ENCODE measurements at places on chromosomes 6 and 20.

DNA sequence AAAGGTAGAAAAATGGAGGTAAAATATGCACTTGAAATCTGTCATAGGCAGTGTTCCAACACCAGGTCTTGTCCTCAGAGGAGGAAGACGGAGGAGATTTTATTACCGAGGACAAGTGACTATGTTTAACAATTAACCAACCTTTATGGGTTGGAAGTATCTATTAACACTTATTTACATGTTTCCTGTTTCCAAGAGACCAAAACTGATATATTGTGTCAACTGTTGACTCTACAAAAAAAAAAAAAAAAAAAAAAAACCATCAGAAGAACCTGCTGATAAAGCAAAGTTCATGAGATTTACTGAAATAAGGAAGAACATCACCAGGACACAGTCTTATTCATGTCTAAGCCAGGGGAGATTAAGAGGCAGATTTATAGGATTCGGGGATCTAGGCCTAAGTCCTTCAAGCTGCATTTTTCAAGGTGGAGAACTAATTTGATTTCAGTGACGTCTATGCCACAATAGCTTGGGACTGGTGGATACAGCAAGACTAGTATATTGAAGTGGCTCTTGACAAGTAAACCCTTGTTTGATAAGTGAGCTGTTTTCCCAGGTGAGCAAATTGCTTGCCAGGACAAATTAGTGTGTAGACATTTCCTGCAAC, 126.6 kb upstream of the NAA20 start:
- no peak for DNase-seq

- DNase-seq: no peak
Observed at GRCh38 chr6:21371676-21372171, 221.8 kb upstream of the SOX4 start.

GRCh38 chr20:31573555-31574321, 31.4 kb upstream of the ID1 start:
- no peak for DNase-seq

DNA sequence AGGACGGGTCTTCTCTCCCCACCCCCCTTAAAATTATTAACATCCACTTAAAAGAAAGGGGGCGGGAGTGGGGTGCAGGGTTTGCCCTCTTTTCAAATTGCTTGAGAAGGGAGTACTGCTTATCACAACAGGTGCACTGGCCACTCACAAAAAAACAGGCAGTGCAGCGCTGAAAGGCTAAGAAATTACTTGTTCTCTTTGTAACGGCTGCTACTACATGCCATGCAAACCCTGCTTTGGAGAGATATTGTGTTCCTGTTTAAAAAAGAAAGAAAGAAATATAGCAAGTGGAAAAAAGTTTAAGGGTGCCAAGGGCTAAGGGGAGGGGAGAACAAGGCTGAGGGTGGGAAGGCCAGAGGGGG, 312.7 kb upstream of the JARID2 start:
- DNase-seq: no peak

DNA sequence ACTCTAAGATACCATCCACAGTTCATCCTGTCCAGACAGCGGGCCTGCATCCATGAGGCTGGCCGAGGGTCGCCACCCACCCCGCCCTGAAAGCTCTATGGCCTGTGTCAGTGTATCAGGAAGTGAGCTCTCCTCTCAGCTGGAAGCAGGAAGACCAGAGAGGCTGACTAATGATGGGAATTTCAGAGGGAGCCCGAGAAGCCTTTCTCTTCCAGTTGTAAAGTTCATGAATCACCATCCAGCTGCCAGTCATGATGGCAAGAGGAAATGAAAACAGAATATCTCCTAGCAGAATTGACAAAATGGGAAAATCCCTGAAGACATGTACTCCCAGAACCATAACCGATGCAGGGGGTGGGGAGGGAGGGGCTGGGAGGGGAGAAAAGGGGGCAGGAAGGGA, 109.6 kb upstream of the RPS6KA2 start:
- no peak for DNase-seq

DNA sequence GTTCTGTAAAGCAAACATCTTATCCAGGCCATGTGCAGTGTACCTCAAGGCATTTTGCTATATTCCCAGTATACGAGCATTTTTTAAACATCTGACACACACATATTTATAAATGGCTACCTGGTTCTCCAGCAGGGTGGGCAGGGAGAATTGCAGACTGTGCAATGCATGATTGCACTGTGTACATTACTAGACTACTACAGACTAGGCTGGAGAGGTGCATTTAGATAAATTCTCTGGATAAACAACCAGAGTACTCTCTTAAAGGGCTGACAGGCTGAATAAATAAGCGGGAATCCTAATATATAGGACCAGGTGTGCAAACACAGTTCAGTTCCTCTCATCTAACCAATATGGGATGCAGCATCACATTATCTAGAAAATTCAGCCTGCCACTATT, 428.3 kb upstream of the ARID1B start:
- no peak for DNase-seq

DNA sequence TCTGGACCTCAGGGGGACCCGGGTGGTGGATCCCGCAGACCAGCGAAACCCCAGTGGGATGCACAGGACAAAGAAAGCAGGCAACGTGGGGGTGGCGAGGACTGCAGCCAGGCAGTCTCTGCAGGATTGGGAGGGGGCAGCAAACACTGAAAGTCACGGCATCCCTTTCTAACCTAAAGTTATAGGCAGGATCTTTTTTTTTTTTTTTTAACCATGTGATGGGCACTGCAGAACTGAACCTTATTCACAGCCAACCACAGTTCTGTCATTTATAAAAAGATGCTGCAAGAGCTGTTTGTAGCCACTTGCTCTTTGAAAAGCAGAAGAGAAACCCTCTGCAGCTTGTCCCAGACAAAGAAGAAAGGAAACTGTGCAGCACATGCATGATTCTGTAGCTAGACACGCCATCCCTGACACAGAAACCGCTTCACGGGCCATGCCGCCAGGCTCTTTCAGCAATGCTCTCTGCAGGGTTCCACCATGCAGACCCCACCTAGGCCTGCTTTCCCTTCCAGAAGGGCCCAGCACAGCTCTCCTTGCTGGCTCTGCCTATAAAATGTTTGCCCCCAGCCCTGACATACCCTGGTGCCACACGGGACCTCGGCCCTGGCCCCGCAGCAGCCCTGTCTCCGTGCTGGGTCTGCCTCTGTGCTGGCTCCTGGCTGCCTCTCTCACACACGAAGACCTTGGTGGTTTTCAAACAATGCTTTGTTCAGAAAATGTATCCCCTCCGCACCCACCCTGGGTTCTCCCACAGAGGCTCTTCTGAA, 70.8 kb downstream of the PYGB start:
- DNase-seq: no peak

DNA sequence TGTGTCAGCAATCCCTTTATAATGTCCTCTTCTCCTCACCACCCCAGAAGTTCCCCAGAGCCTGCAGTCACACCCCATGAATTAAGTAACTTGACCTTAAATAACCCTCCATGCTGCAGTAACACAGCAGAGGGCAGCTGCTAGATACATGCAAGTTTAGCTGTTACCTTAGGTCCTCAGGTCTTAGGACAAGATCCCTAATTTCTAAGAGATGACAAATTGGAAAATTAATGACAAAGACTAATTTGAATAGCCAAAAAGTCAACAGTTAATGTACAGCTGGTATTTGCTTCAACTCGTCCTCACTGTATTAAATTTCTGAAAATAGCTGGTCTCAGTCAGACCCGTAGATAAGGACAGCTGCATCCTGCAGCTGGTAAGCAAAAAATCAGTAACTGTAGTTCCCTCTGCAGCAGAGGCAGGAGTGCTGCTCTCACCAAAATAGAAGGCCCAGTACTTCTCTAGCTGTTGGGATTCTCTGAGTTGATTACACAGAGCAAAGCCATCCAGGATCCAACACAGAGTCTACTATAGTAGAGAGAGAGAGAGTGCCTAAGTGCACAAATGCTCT, 62.4 kb downstream of the TNFRSF21 start:
- no peak for DNase-seq
